ENCODE measurements at places on chromosomes 13 and 19.

DNA sequence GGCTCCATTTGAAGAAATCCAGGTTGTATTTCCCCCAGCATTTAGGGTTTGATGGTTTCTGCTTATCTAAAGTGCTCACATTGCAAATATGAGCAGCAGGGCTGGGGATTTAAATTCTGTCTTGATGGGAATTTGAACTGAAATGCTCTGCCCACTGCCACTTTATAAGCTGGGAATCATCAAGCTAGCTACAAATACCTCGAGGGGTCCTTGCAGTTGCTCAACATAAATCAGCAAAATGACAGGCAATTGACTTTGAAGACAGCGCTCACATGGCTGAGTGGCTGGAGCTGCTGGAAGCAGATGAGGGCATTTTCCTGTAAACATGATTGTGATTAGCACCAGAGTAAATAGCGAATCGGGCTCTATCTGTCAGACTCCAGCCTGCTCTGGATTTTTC, 39.4 kb upstream of the MEDAG start:
- DNase-seq, result no peak

DNA sequence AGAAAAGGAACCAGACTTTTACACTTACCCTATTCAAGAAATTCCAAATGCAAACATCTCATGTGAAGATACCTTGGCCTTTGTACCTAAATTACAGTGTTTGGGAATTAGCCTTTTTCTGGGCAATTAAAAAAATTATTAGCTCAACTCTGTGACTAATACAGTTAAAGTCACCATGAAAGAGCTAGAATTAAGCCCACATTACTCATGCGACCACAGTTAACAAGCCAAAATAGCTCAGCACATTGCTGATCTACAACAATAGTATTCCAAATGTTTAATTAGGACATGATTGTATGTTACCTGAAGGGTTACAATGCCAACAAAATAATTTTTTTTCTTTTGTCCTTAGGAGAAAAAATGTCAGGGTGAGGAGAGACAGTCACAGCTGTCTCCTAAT, 263.6 kb upstream of the GPC6 start:
- DNase-seq, result no peak

DNA sequence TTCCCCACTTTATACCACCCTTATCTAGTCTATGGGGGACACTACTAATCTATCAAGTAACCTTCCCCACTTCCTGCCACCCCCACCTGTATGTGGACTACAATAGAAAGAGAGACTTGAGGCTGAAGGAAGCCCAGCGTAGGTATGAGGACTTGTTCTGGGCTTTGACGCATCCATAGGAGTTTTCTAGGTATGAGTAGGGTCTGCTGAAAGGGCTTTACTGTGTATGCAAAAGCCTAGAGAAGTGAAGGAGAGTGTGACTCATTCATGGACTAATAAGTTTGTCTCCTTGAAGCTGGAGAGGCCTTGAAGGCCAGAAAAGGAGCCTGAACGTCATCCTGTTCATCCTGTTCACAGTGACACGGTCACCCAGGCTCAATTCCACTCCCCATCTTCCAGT, 21.8 kb downstream of the TINCR start:
- no peak for DNase-seq

- DNase-seq, result no peak
Observed at GRCh38 chr13:31011901-31012654, 79.6 kb downstream of the TEX26 start.

DNA sequence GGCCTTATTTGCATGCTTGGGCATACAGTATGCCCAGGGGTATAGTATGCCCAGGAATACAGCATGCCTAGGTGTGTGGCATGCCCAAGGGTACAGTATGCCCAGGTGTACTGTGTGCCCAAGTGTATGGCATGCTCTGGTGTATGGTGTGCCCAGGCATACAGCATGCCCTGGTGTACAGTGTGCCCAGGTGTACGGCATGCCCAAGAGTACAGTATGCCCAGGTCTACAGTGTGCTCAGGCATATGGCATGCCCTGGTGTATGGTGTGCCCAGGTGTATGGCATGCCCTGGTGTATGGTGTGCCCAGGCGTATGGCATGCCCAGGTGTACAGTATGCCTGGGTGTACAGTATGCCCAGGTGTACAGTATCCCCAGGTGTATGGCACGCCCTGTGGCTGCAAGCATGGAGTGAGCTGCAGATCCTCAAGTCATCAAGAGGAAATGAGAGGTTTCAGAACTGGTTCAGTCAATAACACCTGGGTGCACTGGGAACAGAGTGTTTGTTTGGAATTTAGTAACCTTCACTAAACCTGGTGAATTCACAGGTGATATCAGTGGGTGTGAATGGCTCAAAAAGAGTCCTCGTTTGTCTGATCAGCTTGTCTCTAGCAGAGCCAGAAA, 7.8 kb upstream of the C13orf42 start:
- no peak for DNase-seq

GRCh38 chr13:28825379-28825778, 5.2 kb downstream of the MTUS2 start:
- DNase-seq, result no peak

GRCh38 chr19:18895824-18896341, at the start of gene CERS1:
Gene CERS1, minus strand, starts transcription at chr19:18896158. Its CDS starts 86 bp downstream, at chr19:18896072.
- no peak for DNase-seq

GRCh38 chr13:32253911-32254399, 61.2 kb downstream of the ZAR1L start:
- DNase-seq, result no peak

- no peak for DNase-seq
Observed at GRCh38 chr13:79831556-79831955, 350.6 kb downstream of the NDFIP2 start.

DNA sequence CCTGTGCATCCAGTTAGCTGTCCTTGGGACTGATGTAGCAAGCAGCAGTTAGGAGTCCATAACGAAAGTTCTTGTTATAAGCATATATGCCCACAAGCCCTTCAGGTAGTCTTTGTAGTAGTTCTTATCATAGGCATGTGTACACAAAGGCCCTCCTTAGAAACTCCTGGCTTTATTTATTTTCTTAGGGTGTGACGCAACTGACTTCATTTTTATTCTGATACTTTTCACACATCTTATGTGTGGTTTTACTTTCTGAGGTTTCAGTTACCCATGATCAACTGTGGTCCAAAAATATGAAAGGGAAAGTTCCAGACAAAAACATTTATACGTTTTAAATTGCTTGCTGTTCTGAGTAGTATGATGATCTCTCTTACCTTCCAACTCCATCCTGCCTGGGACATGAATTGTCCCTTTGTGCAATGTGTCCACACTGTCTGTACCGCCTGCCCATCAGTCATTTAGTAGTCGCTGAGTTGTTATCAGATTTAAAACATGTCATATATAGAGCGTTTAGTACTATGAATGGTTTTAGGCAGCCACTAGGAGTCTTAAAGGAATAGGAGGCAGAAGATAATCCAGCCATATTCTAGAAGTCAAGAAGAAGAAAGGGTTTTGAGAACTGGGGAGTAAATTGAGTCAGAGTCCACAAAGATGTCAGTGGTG, 19.4 kb downstream of the GPC5 start:
- DNase-seq, result no peak

GRCh38 chr19:49119411-49120324, at the start of gene PPFIA3:
Gene PPFIA3, plus strand, starts transcription at chr19:49119544. Its CDS starts 8,330 bp downstream, at chr19:49127874.
- no peak for DNase-seq

DNA sequence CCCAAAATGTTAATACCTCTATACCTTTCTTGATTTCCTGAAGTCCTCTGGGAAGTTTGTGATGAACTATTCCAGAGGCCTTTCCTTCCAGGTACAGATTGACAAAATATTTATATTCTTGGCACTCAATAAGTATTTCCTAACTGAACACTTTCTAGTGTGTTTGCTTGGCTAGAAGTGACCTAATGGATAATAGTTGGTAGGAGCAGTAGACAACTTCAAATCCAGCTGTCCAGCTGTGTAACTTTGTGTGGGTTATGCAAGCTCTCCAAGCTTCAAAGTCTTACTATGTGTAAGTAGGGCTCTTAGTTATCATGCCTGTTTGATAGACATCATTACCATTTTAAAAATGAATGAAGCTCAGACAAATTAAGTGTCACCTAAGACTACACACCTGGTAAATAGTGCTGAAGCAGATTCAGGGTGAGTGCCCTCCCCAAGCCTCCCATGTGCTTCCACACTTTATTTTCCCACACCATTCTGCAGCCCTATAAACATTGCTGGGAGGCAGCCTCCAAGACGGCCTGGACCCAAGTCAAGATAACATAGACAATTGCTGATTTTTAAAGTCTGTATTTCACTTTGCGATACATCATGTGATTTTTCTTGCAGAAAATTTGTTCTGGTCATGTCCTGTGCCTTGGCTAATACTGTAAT, 196.6 kb downstream of the NALCN start:
- no peak for DNase-seq

- no peak for DNase-seq
Observed at GRCh38 chr13:64347664-64348063, 2882.5 kb downstream of the PCDH9 start.

DNA sequence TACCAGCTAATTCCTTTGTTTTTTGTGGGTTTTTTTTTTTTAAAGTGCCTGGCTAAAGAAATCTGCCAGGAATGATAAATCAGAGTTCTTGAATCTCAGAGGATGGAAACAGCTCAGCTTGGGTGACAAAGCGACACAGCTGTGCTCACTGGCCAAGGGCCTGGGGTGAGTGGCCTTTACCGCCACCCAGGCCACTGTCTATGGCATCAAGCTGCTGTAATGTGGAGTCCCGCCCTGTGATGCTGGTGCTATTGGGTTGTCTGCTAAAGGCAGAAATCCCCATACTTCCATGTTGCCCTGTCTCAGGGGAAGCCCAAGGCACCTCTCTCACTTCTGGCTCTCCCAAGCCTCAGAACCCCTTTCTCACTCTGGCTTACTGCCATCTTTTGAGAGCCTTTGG, 82.6 kb upstream of the FARP1 start:
- DNase-seq, result no peak

DNA sequence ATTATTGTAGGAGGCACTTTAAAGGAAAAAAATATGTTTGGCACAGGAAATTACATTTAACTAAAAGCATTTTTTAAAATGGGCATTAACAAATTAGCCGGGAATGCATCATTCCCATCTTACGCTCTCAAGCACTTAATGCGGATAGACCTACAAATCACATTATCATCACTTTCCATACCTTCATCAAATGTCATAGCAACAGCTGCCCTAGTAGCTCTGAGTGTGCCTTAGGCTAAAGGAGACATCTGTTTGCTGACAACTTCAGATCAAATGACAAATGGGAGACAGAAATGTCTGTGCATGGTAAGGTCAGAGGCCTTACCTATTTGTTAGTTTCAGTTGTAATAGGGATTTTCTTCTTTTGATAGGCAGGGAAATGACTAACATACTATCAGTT, 773.2 kb upstream of the SLC10A2 start:
- DNase-seq, result no peak

GRCh38 chr19:3094601-3095440, 659 bp downstream of the GNA11 start:
- DNase-seq, result no peak

GRCh38 chr13:110914081-110914330, 863 bp downstream of the ANKRD10 start:
- DNase-seq, result no peak
